Activated T-cell treated with anti-CD3 and anti-CD28 coated beads, Interleukin-2, amount 50 U/mL, for 4 hours (primary cell): ENCODE measurements at places on chromosomes 6 and 20. TPM values are rescaled to one million over a fixed set of nuclear protein-coding genes. Genes with fewer than 3 reads are reported as not detected.

The CLPSL1 gene
- total RNA-seq, result not detected

The HLA-G gene
- 1.1 TPM for total RNA-seq

The MLN gene
- not detected for total RNA-seq

The ANKRD66 gene
- total RNA-seq, result not detected

- DNase-seq, result no peak
Measured at GRCh38 chr6:34658605-34659265, 37.8 kb downstream of the ILRUN start.

DNA sequence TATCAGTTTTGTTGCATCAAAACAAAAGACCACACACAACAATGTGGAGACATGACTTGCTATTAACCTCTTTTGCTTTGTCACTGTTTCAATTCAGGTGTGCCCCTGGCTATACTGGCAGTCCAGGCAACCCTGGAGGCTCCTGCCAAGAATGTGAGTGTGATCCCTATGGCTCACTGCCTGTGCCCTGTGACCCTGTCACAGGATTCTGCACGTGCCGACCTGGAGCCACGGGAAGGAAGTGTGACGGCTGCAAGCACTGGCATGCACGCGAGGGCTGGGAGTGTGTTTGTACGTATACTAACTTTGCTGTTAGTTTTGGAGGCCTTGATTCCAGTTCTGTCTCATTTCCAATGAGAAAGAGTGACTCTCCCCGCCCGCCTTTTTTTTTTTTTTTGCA is 356.9 kb downstream of the ARHGAP18 start:
- DNase-seq, result no peak

DNA sequence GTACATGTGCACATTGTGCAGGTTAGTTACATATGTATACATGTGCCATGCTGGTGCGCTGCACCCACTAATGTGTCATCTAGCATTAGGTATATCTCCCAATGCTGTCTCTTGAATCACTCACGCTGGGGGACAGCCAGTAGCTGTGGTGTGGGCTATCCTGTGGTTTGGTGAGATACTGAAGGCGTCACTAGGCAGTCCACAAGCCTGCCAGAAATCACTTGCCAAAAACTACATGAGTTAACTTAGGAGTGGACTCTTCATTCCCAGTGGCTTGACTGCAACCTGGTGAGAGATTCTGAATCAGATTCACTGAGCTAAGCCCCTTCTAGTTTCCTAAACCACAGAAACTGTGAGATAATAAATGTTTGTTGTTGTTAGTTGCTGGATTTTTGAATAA is 191.3 kb downstream of the TSHZ2 start:
- no peak for DNase-seq
